GM12878 (cell line): ENCODE measurements at places on chromosomes 5 and 9.

GRCh38 chr9:137648396-137648795 lies 29.6 kb downstream of the EHMT1 start:
- H3K27me3 ChIP-seq: no peaks in the 10 kb centered on the region
- no peak overlapping the region for H3K27ac ChIP-seq
- no peak overlapping the region for H3K4me3 ChIP-seq
- H3K36me3 ChIP-seq: peaks cover 10% of the 10 kb centered on the region
- H3K4me1 ChIP-seq: peaks cover 9% of the 10 kb centered on the region

GRCh38 chr5:142828797-142829535 lies 58.8 kb downstream of the ARHGAP26 start:
- peaks cover 6% of the 10 kb centered on the region; the same call in 1 of the 2 replicates for H3K4me1 ChIP-seq
- no peak overlapping the region for H3K27ac ChIP-seq

DNA sequence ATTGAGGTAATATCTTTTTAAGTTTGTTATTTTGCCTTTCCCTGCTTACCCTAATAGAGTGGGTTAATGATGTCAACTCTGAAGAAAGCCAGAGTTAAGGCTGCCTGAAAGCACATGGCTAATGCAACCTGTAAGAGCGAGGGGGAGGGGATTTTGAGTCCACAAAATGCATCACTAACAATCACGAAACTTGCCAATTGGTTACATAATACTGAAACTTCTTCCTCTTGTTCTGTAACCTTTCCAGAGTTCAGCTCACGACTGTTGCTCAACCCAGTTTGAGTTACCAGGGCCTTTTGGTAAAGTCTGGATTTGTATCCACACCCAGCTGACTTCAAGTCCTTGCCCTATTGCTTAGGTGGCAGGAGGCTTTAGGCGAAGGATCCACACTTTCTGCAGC lies 308.8 kb downstream of the EFNA5 start:
- no peak overlapping the region for H3K27ac ChIP-seq
- peaks cover 21% of the 10 kb centered on the region for H3K4me1 ChIP-seq
- DNase-seq: no peak
- no peaks in the 10 kb centered on the region for H3K36me3 ChIP-seq
- H3K27me3 ChIP-seq: no peaks in the 10 kb centered on the region; the same call in 1 of the 2 replicates

DNA sequence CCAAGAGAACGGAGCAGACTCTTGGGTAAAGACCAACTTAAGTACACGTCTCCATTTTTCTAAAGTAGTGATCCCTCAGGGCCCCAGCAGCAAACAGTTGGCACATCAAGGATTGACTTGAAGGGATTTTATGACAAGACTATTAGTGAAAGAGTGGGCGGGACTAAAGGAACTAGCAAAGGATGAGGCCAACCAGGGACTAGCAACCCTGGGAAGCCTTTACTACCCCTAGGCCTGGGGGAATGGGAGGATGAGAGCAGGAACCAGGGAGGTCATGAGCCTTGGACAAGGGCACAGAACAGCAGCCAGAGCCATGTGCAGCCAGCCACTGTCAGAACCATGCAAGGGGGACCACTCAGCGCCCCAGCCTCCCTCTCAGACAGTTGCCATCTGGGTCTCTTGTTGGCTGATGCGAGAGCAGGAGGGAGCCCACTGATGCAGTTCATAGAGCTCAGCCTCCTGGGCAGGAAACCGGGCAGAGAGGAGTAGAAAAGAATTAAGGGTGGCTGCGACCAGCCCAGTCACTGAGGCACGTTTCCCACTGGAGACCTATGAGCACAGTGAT lies 28.1 kb downstream of the TGFBI start:
- no peak for DNase-seq
- H3K27me3 ChIP-seq: no peaks in the 10 kb centered on the region; the same call in none of the 2 replicates
- H3K4me3 ChIP-seq: no peak overlapping the region

GRCh38 chr5:167998148-167998767 lies 293.2 kb upstream of the WWC1 start:
- H3K4me3 ChIP-seq: no peak overlapping the region
- no peak for DNase-seq
- no peaks in the 10 kb centered on the region for H3K27me3 ChIP-seq
- H3K27ac ChIP-seq: no peak overlapping the region

DNA sequence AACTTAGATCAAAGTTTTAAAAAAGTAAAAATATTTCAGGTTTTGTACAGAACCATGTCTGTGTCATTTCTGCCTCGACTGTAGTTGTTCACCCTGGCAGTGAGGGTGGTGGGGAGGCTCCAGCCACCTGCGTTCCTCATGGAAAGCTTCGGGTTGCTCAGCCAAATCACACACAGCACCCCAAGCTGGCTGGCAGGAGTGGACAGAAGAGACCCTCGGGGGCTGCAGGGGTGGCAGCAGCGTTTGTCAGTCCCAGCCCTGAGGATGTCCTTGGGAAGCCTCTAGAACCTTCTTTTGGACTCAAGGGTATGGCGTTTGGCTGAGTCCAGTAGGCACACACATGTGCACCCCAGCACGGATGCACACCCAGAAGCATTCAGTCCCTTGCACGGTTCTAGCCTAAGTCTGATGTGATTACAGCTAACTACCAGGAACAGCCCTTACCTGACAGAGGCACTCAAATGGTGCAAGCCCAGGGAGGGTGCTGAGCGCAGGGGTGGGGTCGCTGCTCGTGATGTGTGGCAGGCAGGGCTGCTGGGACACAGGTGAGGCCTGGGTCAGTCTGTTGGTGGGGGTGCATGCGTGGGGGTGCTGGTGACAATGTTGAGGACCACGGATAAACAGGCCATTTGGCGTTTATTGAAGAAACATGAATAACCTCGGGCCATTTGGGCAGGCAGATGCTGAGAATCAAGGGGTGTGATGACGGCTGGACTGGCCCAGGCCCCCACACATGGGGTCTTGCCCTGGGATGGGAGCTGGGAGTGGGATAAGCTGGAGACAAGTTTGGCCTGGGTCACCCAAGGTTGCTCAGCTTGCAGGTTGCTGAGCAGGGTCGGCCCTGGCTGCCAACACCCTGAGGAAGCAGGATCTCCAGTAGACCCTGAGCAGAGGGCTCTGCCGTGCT lies 103.4 kb downstream of the PHF2 start:
- H3K36me3 ChIP-seq: no peaks in the 10 kb centered on the region
- H3K27ac ChIP-seq: no peak overlapping the region
- H3K27me3 ChIP-seq: no peaks in the 10 kb centered on the region
- H3K4me3 ChIP-seq: no peak overlapping the region

DNA sequence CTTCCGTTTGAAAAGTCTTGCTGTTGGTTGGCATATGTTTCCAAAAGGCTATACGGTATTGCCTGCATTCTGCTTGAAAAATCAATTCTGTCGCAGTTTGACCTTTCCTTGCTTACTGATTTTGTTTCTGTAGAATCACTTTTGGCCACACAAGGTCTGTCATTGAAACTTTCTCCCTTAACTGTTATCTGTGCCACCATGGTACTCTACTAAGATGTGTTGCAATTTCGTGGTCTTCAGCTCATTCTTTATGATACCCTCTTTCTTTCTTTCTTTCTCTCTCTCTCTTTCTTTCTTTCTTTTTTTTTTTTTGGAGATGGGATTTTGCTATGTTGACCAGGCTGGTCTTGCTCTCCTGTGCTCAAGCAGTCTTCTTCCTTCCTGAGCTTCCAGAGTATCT lies 4.5 kb downstream of the OSTF1 start:
- no peak for DNase-seq
- H3K27ac ChIP-seq: no peak overlapping the region
- H3K36me3 ChIP-seq: no peaks in the 10 kb centered on the region
- peaks cover 4% of the 10 kb centered on the region; the same call in 1 of the 2 replicates for H3K4me1 ChIP-seq

DNA sequence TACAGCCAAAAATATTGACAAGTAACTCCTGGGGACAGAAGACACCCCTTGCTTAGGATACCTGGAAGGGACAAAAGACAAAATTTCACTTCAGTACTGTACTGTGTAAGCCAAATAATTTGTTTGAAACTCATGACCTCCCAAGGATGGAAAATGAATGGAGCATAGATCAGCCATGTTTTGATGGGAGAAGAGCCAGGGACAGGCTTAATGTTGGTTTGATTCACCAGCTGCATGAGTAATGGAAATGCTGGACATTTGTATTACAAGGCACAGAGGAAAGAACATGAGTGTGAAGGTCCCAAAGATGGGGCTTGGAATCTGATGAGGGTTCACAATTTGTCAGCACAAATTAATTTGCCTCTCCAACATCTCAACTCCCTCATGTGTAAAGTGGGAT lies 122.8 kb downstream of the ENC1 start:
- no peak overlapping the region for H3K4me3 ChIP-seq
- DNase-seq: no peak
- H3K27ac ChIP-seq: no peak overlapping the region
- no peaks in the 10 kb centered on the region for H3K36me3 ChIP-seq
- no peaks in the 10 kb centered on the region for H3K27me3 ChIP-seq
